ENCODE measurements at places on chromosomes 3 and 15.

- DNase-seq: no peak
These were observed 74.0 kb upstream of the NMNAT3 start for GRCh38 chr3:139751789-139752188.

GRCh38 chr3:102235679-102236078 lies 199.1 kb upstream of the ZPLD1 start:
- DNase-seq: no peak

- DNase-seq: no peak
These were observed 185.2 kb upstream of the CADPS start for GRCh38 chr3:63060412-63060811.

GRCh38 chr15:62622775-62623174 lies 419.8 kb upstream of the TPM1 start:
- DNase-seq: no peak

DNA sequence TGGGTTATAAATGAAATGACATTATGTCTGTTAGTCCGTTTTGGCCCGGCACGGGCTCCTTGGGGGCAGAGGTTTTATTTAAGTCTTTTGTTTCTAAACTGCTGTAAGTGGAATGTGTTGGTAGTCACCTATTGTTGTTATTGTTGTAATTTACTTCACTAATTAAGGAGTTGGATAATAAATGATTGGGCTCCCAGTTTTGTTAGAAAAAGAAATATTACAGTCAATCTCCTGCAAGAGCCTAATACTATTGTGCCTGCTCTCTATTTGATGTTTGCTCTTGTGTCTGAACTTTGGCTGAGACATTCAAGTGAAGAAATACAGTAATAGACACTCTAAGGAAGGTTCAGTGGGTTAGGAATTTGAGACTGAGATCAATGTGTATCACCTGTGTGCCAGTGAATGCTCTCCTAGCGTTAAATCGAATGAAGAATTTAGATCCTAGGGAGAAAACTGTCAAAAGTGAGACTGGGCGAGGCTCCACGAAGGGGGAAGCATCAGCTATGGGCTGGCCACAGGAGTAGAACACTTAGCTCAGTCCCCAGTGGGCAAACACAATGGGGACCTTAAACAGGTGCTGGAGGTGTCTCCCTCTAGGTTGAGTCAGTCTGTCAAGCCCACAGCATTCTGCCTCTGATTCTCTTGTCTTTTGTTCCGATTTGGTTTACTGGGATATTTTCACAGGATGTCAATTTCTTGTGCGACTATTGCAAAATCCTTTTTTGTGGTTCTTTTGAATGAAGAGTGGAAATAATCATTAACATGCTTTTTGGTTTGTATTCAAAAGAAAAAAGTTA lies 1.2 kb downstream of the ROBO2 start:
- DNase-seq: no peak

- DNase-seq: no peak
These were observed 16.9 kb downstream of the VPS18 start for GRCh38 chr15:40911141-40911540.

All from stimulated activated CD8-positive, alpha-beta memory T cell treated with anti-CD3 and anti-CD28 coated beads, Interleukin-7, amount 100 ng/mL, for 48 hours (primary cell).